ENCODE measurements at places on chromosomes 2 and 18.

DNA sequence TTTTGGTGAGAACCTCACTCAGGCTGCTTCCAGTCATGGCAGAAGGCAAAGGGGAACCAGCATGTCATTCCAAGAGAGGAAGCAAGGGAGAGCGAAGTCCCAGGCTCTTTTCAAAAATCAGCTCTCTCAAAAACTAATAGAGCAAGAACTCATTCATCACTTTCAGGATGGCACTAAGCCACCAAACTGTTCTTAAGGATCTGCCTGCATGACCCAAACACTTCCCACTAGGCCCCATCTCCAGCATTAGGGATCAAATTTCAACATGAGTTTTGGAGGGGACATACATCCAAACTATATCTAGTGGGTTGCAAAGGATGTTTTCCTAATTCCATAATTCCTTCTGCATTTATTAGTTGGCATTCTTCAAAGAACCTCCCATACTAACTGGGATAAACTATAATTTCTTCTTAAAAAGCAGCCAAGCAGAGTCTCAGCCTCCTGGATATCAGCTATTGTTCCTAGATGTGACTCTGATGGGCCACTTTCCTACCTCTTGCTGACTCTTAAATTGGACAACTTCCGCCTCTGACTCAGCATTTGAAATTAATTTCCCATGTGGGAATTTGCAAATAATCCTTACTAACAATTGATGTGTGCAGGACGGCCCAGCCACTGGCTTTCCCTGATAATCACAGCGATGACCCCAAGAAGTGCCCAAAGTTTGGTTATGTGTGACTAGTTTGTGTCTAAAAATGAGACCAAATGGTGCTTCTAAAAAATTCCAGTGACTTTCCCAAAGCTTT, 5.5 kb upstream of the REV1 start:
- no peak for DNase-seq

DNA sequence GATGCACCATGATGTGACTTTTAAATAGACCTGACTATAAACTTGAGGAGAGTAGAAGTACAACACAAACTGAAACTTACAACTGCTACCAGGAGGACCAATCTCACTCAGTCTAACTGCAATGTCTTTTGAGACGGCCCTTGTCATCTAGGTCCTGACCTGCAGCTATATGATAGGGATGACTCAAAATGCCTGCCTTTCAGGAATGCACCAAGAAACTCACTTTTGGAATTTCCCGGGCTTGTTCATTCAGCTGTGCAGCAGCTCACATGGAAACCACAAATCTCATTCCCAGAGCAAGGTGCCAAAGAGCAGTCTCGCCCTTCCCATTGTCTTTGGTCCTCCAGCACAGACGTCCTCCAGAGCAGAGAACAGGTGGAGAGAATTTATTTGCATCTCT, 113.7 kb downstream of the SPOPL start:
- DNase-seq = peak; percentile 2

- DNase-seq = peak; percentile 50
Observed at GRCh38 chr2:191114403-191114886, 36.3 kb downstream of the STAT4 start.

- DNase-seq = peak; percentile 35
Observed at GRCh38 chr2:69817729-69818501, 11.5 kb upstream of the GMCL1 start.

DNA sequence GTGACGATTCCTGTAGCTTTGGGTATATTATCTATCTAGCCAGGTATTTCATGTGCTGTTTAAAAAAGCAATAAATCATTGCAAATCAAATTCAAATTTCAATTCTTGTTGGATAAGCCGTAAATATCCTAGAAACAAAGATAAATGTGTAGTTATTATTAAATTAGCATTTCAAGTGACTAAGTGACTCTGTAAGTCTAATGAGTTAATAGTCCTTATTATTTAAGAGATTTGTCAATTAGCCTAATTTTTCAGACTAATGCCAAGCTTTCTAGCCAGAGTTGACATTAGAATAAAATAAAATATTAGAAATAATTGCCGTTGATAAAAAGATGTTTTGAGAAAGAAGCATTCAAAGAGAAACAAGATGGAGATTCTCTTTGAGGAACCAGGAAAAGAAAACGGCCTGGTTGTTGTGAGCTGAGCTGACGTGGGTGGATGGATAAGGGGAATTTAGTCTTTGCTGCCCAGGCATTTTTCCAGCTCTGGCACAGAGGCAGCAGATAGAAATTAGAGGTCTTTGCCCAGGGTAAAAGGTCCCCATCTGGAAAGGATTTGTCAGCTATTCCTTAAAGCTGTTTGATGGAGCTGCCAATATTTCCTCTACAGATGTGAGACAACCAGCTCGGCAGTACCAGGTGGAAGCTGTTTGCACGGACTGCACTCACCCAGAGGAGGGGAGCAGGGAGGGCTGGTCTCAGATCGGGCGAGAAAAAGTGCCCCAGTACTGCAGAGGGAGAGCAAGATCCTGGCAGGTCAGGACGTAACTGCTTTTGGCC, 117.3 kb upstream of the SEC11C start:
- peak; percentile 80 for DNase-seq

DNA sequence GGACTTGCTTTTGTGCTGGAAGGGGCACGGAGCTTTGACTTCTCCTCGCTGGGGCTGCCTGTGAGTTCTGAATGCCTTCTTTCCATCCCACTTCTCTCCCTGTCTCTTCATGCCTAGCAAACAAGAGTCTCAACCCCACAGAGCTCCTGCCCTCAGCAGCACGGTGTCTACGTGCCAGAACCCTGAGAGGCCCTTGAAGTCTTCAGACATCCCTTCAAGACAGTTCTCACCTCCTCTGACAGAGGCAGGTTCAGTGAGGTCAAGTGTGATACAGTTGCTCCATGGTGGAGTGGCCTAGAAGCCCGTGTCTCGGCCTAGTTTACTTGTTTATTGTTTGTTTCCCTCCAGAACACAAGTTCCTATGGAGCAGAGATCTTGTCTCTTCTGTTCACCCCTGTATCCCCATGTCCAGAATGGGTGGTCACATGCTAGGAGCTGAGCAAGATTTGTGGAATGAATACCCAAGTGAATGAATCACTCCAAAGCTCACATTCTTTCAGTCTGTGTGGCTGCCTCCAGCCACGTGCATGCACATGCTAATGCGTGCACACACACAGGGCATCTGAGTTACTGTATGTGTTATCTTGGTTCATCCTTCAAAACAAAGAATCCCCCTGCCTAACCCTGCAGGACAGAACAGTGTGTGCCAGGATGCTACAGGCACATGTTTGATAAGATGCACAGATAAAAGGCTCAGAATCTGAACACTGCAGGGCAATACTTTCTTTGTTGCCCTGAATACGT, 391.6 kb downstream of the NBAS start:
- peak; percentile 95 for DNase-seq

DNA sequence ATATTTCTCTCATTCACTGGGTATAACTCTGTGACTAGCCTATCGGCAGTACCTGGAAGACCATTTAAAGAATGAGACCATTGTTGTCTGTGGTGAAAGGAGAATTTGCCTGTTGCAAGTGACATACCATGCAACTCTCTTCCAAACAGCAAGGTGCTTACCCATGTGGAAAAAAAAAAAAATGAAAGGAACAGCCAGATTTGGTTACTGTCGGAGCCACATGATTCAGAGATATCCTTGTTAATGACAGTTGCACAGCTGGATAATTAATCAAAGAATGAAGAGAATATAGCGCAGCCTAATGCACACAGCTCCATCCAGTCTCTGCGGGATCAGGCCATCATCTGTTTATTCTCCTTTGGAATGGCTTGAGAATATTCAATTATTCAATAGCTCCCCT, 141.8 kb downstream of the HRH4 start:
- DNase-seq = no peak

DNA sequence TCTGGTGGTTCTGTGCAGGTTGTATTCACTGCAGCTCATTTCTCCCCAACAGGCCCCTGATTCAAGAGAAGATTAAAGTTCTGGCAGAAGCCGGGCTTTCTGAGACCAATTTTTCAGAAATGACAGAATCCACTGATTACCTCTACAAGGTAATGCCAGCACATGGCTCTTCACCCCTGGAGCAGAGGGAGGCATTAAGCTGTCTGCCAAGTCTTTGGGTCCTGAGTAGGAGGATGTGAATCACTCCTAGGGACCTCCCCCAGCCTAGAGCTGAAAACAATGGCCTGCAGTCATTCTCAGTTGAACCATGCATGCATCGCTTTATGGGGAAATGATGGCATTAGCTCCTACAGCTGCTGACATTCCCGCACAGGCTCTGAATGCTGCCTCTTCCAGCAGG, 20.5 kb upstream of the RPL37A start:
- peak; percentile 43 for DNase-seq

GRCh38 chr2:66890166-66890742, 455.3 kb downstream of the MEIS1 start:
- no peak for DNase-seq

DNA sequence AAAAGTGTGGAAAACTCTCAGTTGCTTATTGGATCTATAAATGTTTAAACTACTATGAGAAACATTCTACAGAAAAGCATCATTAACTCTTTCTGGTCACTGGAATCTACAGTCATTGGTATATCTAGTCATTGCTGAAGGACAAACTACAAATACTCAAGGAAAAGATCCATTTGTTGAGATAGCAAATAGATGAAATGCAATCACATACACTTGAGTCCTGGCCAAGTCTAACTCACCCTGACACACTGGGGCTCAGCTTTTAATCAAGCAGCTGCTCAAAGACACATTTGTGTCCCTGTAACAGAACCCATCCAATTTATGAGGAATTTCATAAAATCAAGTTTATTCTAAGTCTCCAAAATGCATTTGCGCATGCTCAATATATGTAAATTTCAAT, 68.7 kb downstream of the CDH2 start:
- DNase-seq = no peak

- DNase-seq = no peak
Observed at GRCh38 chr2:137525132-137525531, 439.1 kb upstream of the HNMT start.

- DNase-seq = no peak
Observed at GRCh38 chr18:4587204-4587603, 132.1 kb upstream of the DLGAP1 start.

DNA sequence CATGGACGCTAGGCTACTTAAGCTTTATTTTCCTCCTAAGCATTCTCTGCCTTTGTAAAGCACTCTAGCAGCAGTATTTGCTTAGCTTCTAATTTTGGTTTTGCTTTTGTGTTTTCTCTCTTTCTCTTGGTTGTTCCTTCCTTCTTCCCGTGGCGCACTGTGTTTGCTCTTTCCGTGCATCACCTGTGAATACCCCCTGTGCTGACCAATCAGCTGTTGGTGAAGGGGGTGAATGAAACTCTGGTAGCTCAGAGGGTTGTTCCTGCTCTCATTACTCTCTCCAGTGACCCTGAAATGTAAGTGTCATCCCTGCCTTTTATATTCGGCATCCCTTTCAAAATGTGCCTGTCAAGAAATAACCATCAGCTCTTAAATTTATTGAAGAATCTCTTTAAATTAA, 45.5 kb upstream of the TNFRSF11A start:
- DNase-seq = no peak

GRCh38 chr2:206798000-206798399, 32.6 kb downstream of the FASTKD2 start:
- DNase-seq = no peak

DNA sequence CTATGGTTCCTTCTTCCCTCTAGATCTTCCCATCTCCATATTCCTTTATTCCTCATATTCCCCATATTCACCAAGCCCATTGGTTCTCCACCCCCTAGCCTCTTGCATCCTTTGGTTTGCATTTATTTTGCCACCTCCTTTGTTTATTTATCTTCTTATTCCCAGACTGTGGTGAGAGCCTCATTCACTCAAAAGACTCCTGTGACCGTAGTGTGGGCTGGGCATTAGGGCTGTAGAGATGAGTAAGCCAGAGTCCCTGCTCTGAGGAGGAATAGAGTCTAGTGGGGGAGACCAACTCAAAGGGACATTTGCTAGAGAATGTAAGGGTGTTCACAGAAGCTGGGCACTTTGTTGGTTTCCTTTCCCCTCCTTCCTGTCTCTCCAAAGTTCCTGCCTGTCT, 8.3 kb downstream of the ATG16L1 start:
- DNase-seq = no peak

GRCh38 chr2:189153619-189154018, 25.9 kb downstream of the COL5A2 start:
- peak; percentile 84 for DNase-seq

GRCh38 chr2:157473581-157473980, 29.7 kb upstream of the CYTIP start:
- DNase-seq = no peak

GRCh38 chr2:35783723-35784122, 571.9 kb upstream of the CRIM1 start:
- no peak for DNase-seq

DNA sequence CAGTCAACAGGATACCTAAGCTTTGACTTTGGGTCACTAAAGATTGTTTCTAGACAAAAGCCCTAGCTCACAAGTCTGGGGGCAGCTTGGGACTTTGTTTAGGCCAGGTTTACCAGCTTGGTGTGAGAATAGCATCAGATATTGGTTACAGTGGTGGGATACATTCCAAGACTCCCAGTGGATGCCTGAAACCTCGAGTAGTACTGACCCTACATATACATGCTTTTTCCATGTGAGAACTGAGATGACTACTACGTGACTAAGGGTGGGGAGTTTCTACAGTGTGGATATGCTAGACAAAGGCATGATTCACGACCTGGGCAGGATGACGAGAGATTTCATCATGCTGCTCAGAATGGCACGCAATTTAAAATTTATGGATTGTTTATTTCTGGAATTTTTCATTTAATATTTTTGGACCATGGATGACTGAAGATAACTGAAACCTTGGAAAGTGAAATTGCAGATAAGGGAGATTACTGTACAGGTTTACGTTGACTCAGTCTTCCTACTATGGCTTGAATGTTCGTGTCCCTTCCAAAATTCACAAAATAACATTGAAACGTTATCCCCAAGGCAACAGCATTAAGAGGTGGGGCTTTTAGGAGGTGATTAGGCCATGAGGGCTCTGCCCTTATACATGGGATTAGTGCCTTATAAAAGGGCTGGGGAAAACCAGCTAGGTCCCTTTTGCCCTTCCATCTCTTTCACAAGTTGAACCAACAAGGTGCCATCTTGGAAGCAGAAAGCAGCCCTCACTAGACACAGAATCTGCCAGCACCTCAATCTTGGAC, 50.2 kb upstream of the CTAGE1 start:
- DNase-seq = peak; percentile 97

- no peak for DNase-seq
Observed at GRCh38 chr2:31247711-31248110, 13.8 kb downstream of the EHD3 start.

DNA sequence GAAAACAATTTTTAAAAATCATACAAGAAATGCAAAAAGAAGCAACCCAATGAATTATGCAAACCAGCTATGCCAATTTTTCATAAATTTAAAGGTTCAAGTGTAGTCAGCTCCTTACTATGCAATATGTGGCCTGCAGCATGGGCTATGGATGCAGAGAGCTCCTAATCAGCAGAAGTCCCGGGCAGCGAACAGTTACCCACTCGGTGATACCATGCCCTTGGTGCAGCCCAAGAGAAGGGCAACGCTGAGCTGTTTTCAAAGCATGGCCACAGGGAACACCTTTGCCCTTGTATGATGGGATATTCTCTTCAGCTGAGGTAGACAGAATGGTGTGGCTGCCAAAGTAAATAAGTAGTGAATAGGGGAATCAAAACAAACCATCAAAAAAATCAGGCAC, 17.3 kb upstream of the ARL5A start:
- DNase-seq = no peak

All from AG10803 (cell line).